ENCODE measurements at places on chromosomes 12 and 14.

GRCh38 chr14:33279865-33280264, 341.2 kb downstream of the NPAS3 start:
- no peak for DNase-seq

GRCh38 chr14:94132285-94132887, 3.0 kb upstream of the IFI27L2 start:
- peak; percentile 28 for DNase-seq

DNA sequence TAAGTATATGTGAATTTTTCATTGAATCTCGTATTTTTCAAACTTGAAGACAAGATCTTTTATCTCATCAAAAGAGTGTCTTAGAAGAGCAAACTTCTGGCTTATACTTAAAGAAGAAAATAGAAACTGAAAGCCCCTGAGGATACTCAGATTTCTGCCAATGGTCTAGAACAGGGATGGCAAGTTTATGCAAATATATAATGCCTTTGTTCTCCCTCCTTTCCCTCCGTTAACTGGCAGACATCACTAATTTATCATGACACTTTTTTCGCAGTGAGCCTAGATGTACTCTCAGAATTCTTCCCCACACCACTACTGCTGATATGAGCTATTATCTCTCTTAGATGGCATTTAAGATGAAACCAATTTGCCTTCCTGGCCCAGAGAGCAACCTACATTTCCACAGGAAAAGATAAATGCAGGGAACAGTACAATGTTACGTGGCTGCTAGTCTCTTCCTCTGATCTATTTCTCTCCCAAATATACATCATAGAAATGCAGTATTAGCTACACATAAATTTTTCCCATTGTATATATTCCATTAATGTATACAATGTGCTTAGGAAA, 40.0 kb upstream of the DAAM1 start:
- no peak for DNase-seq

DNA sequence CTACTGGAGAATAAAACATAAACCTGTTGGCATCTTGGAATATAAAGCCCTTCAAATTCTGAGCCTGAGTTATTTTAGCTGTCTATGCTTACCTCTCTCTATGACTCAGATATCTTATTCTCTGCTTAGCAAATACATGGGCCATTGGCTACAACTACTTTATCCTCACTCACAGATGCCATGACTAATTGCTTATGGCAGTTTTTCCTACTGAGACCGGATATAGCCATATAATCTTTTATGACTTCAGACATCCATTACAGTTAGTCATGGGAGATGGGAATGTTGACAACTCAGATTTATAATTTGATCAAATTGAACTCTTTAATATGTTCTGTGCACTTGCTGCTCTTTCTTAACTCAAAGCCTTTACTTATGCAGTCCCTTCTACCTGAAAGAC, 502.4 kb upstream of the ATP2B1 start:
- DNase-seq, result peak; percentile 78

DNA sequence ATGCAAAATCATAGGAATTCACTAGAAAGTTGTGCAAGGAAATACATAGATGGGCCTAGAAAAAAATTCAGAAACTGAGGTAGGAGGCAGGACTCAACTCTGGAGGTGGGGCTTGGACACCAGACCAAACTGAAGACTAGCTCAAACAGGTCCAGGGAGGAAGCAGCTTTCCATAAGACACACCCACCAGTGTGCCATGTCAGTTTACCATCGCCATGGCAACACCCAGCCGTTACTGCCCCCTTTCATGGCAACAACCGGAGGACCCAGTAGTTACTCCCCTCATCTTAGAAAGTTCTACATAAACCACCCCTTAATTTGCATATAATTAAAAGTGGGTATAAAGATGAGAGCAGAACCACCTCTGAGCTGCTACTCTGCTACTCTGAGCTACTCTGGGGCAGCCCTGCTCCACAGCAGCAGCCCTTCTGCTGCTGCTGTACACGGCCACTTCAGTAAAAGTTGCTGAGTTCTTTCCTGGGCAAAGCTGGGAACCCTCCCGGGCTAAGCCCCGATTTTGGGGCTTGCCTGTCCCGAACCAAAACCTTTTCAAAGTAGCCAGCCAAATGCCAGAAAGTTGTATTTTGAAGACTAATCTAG, 30.8 kb upstream of the NINJ2 start:
- DNase-seq, result no peak

DNA sequence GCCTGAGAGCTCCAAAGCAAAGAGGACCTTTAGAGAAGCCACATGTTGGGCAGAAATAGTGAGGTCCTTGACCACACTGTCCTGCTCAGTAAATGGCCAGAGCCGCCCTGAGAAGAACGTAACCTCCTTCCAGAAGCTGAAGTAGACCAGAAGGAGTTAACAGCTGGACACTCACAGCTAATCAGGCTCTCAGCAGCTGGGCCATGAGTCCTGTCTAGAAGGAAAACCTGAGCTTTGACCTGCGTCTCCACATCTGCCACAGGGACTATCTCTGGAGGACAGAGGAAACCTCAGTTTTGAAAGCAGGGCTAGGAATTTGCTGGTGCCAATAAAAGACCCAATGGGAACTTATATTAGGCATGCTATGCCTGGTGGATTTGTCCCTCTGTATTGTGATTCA, 12.3 kb upstream of the DHRS4 start:
- no peak for DNase-seq

GRCh38 chr14:74980398-74980730, 22.4 kb upstream of the EIF2B2 start:
- no peak for DNase-seq

GRCh38 chr14:76271041-76271755, 104.7 kb upstream of the ESRRB start:
- DNase-seq, result no peak

- no peak for DNase-seq
Measured at GRCh38 chr12:23049180-23049579, 424.2 kb downstream of the ETNK1 start.

GRCh38 chr14:75847584-75847983, 134.2 kb downstream of the TGFB3 start:
- DNase-seq, result no peak

GRCh38 chr12:56590237-56590830, 39.8 kb downstream of the BAZ2A start:
- no peak for DNase-seq

- DNase-seq, result no peak
Measured at GRCh38 chr12:88684610-88685009, 104.3 kb upstream of the KITLG start.

GRCh38 chr12:50533203-50533584, 28.4 kb downstream of the DIP2B start:
- DNase-seq, result no peak

- DNase-seq, result no peak
Measured at GRCh38 chr12:83016991-83017390, 330.3 kb downstream of the TMTC2 start.

GRCh38 chr12:1801303-1801975, 18.9 kb upstream of the LRTM2 start:
- no peak for DNase-seq

DNA sequence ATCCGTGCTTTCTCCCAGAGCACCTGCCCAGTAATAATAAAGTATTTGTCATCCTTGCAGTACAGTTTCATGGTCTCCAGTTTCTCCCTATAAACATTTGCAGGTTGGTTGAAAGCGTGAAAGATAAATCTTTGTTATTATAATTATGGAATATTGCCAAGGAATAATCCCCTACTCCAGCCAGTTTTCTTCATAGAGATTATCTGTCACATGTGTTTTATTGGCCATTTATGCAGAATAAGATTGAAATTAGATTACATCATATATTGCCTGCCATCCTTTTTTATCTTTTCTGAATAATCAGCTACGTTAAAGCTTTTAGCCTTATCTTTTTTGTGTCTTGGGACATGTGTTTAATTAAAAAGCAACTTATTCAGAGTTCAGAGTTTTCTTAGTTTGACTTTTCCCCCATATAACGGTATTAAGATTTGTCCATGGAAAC, 168.0 kb downstream of the KICS2 start:
- no peak for DNase-seq

- DNase-seq, result no peak
Measured at GRCh38 chr12:51887476-51888315, at the start of gene ANKRD33. Gene ANKRD33, plus strand, starts transcription at chr12:51888103. Its CDS starts 84 bp downstream, at chr12:51888187.

DNA sequence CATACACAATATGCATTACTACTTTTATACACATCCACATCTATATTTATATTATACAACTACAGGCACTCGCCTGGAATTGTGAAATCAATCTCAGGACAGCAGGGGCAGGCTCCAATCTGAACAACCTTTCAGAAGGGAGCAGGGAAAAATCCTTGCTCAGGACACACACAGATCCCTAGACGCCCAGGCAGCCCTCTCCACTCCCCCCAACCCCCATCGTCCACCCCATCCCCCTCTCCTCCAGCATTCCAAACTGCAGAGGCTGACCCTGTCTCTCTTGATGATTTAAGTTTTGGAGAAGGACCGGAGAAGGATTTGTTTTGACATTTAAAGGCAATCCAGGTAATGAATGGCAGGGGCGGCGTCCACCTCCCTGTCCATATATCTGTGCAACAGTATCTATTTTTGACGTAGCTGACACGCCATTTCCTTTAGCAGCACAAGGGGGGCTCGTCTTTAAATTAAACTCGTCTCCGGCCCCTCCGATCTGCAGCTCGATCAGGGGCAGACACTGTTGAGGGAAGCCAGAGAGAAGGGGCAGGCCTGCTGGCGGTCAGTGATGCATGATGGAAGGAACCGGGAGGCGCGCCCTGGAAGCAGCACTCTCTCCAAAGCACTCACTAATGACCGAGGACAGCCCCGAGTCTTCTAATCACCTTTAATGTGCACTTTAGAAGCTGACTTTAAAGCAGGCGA, 95.0 kb upstream of the TBX5 start:
- no peak for DNase-seq

GRCh38 chr12:101619026-101619786, 24.4 kb downstream of the MYBPC1 start:
- no peak for DNase-seq

DNA sequence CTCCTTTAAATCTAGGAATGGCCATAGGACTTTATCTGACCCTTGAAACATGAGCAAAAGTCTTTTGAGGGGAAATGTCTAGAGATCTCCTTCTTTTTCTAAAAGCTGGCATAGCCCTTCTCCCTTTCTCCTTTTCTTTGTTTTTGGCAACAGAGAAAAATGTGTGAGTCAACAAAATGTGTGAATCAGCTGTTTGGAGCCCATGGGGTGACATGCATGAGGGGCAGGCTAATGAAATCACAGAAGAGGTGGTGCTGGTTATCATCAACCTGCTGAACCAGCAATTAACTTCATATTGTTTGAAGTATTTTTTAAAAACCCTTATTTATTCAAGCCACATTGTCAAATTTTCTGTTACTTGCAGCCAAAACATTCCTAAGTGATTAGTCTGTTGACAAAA, 132.3 kb downstream of the CCDC59 start:
- no peak for DNase-seq

- peak; percentile 38 for DNase-seq
Measured at GRCh38 chr14:48568688-48569087, 893.3 kb upstream of the MDGA2 start.

DNA sequence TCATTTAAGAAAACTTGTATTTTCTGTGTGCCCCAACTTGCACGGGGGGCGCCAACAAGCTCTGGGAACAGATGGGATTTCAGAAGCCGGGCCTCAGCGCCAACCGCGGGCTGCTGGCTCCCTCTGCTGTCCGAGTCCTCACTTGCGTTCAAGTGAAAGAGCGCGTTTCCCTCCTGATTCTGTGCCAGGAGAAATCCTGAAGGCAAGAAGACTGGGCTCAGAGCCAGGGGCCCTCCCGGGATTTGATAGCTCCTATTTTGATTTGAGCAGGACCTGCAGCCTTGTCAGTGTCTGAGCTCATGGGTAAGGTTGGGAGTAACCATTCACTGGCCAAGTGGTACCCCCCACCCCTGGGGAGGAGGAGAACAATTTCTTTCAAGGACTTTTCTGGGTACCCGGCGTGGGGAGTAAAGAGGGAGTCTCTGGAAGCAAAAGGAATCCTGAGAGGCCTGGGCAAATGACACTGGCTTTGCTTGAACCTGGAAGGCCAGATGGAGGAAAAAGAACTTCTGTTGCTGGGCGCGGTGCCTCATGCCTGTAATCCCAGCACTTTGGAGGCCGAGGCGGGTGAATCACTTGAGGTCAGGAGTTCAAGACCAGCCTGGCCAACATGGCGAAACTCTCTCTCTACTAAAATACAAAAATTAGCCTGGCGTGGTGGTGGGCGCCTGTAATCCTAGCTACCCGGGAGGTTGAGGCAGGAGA, 179.0 kb upstream of the RGS6 start:
- DNase-seq, result peak; percentile 78

GRCh38 chr12:28088566-28089272, 101.5 kb upstream of the CCDC91 start:
- DNase-seq, result no peak

DNA sequence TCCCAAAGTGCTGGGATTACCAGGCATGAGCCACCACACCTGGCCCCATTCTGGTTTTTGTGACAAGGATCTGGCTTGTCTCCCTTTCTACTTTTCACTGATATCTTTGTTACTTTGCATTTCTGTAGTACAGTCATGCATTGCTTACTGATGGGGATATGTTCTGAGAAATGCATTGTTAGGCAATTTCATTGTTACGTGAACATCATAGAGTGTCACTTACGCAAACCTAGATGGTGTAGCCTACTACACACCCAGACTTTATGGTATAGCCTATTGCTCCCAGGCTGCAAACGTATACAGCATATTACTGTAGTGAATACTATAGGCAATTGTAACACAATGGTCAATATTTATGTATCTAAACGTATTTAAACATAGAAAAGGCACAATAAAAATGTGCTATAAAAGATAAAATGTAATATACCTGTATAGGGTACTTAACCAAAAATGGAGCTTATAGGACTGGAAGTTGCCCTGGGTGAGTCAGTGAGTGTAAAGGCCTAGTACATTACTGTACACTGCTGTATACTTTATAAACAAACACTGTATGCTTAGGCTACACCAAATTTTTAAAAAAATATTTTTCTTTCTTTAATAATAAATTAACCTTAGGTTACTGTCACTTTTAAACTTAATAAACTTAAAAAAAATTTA, 16.0 kb downstream of the MRPL42 start:
- DNase-seq, result no peak

GRCh38 chr14:54730156-54730961, 163.4 kb downstream of the SAMD4A start:
- peak; percentile 41 for DNase-seq

GRCh38 chr14:89842837-89843236, 111.7 kb downstream of the EFCAB11 start:
- DNase-seq, result no peak

DNA sequence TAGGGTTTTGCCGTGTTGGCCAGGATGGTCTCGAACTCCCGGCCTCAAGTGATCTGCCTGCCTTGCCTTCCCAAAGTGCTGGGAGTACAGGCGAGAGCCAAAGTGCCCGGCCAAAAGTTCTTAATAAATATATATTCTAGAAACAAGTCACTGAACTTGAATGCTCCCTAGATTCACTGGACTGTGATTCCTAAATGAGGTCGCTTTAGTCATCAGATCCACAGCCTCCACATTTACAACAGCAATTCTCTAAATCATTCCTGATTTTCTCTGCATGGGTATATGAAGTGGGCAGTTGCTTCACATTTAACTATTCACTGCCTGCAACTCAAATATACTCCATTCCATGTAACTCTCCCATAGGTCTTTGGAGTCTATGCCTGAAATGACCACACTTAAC, 813.0 kb downstream of the GALC start:
- no peak for DNase-seq

Measured in HS-5 (cell line).